H9 (cell line): ENCODE measurements at places on chromosomes 2 and 18.

DNA sequence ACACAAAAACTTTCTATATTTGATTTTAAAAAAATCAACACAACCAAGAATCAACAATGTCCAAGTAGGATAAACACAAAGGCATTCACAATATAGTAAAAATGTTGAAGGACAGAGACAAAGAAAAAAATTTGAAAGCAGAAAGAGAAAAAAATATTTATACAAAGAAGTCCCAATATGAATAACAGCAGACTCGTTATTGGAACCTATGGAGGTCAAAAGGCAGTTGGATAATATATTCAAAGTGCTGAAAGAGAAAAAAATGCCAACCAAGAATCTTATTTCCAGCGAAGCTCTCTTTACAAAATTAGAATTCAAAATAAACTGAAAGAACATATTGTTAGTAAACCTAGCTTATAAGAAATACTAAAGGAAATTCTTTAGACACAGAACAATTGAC is 859.5 kb downstream of the LRP1B start:
- H3K27me3 ChIP-seq: no peaks in the 10 kb centered on the region
- no peak overlapping the region for H3K4me3 ChIP-seq
- no peaks in the 10 kb centered on the region; the same call in 1 of the 2 replicates for H3K36me3 ChIP-seq

- peak; percentile 57 for DNase-seq
- H3K27ac ChIP-seq: no peak within 1 kb of the TSS
- no peaks in the 10 kb centered on the region for H3K4me1 ChIP-seq
- no peaks in the 10 kb centered on the region for H3K36me3 ChIP-seq
- peaks cover 91% of the 10 kb centered on the region for H3K27me3 ChIP-seq
Measured at GRCh38 chr2:218880102-218880858, at the start of gene WNT10A. Gene WNT10A, plus strand, starts transcription at chr2:218880852. Its CDS starts 144 bp downstream, at chr2:218880996.

- no peak overlapping the region for H3K4me3 ChIP-seq
- no peaks in the 10 kb centered on the region for H3K27me3 ChIP-seq
- no peak for DNase-seq
- no peaks in the 10 kb centered on the region for H3K4me1 ChIP-seq
Measured at GRCh38 chr2:203704430-203704829, 2.0 kb upstream of the CD28 start.

- 0 out of 2 replicates have a peak, but pooled peaks cover 2% of the 10 kb centered on the region for H3K36me3 ChIP-seq
- DNase-seq: no peak
- no peak overlapping the region for H3K4me3 ChIP-seq
- no peak overlapping the region for H3K27ac ChIP-seq
- no peaks in the 10 kb centered on the region for H3K27me3 ChIP-seq
Measured at GRCh38 chr18:68178921-68179320, 536.0 kb downstream of the TMX3 start.

GRCh38 chr2:113677330-113677729 is 50.3 kb downstream of the RABL2A start:
- peaks cover 5% of the 10 kb centered on the region; the same call in 1 of the 2 replicates for H3K4me1 ChIP-seq
- H3K4me3 ChIP-seq: no peak overlapping the region
- DNase-seq: no peak
- no peaks in the 10 kb centered on the region for H3K36me3 ChIP-seq

DNA sequence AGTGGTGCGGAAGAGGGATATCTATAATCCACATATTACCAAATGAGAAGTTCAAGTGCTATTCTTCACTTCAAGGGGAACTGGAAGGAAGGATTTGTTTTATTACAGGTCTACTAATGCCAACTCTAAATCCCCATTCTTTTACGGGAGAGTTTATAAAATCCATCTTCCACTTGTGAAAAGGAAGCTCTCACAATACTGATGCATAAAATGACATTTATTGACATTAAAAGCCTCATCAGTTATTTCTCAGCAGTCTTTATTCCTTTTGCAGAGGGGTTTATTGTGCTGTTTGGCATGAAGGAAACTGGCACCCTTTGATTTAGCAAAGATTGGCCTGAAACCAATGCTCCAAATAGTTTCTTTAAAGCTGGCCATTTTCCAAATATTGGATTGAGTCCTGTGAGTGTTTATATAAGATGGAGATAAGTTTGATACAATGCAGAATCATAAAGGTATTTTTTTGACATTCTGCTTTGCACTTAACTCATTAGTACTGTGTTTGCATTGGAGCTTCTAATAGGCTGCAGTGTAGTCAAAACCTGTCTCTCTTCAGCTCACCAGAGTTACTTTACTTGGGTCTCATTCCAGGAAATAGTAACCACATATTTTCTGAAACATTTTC is 26.6 kb downstream of the LRP1B start:
- no peaks in the 10 kb centered on the region for H3K27me3 ChIP-seq

GRCh38 chr2:194289712-194290346 is 1367.2 kb upstream of the SLC39A10 start:
- DNase-seq: no peak
- H3K36me3 ChIP-seq: no peaks in the 10 kb centered on the region
- no peak overlapping the region for H3K27ac ChIP-seq
- no peaks in the 10 kb centered on the region; the same call in 1 of the 2 replicates for H3K4me1 ChIP-seq
- no peak overlapping the region for H3K4me3 ChIP-seq
- H3K27me3 ChIP-seq: no peaks in the 10 kb centered on the region

GRCh38 chr18:36405611-36406010 is 108.1 kb downstream of the FHOD3 start:
- H3K27me3 ChIP-seq: no peaks in the 10 kb centered on the region
- H3K27ac ChIP-seq: no peak overlapping the region
- H3K4me1 ChIP-seq: no peaks in the 10 kb centered on the region; the same call in 1 of the 2 replicates
- no peak overlapping the region for H3K4me3 ChIP-seq
- H3K36me3 ChIP-seq: no peaks in the 10 kb centered on the region; the same call in 2 of the 3 replicates

DNA sequence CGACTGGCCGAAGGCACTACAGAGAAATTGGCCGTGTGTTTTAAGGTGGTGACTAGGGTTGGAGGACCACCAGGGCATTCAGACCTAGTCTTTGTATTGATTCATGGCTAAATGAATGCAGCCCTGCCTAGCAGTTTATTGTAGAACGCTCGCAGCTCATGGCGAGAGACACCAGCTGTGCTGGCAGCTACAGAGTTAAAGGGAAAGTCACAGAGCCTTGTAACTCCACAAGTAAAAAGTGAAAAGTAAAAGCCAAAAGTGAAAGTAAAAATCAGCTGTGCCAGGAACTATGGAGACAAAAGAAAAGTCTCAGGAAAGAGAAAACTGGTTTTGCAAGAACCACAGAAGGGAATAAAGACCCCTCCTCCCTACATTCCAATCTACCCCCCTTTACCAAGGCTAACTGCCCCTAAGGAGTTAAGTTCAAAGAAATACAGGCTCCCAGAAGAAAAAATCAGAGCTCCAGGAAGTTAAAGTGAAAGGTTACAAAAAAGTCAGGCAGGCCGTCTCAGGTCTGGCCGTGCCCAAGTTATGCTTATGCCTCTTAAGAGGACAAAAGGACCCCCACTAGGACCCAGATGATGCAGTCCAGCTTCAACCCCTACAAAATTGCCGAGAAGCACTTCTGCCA is 46.4 kb upstream of the SELENOI start:
- peaks cover 6% of the 10 kb centered on the region; the same call in 1 of the 2 replicates for H3K4me1 ChIP-seq
- H3K27ac ChIP-seq: peak overlapping the region; percentile 66

DNA sequence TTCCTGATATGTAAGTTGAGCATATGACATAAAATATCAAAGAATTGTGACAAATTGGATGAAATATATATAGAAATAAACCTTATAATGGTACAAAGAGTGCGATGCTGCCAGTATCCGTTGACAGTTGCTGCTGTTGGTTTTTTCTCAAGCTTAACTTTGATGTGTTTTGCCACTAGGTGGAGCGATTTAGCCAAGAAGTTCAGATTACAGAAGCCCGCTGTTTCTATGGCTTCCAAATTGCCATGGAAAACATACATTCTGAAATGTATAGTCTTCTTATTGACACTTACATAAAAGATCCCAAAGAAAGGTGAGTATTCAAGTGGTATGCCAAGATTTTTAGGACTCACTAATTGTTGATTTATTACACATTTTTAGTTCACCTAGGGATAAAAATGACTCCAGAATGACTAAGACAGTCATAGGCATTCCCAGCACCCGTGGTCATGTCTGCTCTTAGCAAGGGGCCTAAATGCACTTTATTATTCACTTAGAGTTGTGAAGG is 2.1 kb downstream of the RRM2 start:
- peaks cover 66% of the 10 kb centered on the region for H3K36me3 ChIP-seq
- peak overlapping the region; percentile 88 for H3K4me3 ChIP-seq
- no peaks in the 10 kb centered on the region for H3K4me1 ChIP-seq
- DNase-seq: no peak
- no peaks in the 10 kb centered on the region for H3K27me3 ChIP-seq

GRCh38 chr2:239729151-239729550 is 296.0 kb downstream of the NDUFA10 start:
- no peaks in the 10 kb centered on the region for H3K36me3 ChIP-seq
- no peaks in the 10 kb centered on the region for H3K4me1 ChIP-seq
- no peaks in the 10 kb centered on the region for H3K27me3 ChIP-seq
- no peak overlapping the region for H3K4me3 ChIP-seq

DNA sequence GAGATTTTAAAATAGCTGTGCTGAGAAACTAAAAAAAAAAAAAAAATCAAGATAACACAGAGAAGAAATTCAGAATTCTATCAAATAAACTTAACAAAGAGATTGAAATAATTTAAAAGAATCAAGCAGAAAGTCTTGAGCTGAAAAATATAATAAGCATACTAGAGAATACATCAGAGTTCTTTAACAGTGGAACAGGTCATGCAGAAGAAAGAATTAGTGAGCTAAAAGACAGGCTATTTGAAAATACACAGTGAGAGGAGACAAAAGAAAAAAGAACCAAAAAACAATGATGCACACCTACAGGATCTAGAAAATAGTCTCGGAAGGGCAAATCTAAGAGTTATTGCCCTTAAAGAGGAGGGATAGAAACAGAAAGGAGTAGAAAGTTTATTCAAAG is 548.1 kb downstream of the ADCYAP1 start:
- H3K4me1 ChIP-seq: no peaks in the 10 kb centered on the region
- DNase-seq: no peak
- H3K36me3 ChIP-seq: no peaks in the 10 kb centered on the region; the same call in 2 of the 3 replicates
- H3K27ac ChIP-seq: no peak overlapping the region

DNA sequence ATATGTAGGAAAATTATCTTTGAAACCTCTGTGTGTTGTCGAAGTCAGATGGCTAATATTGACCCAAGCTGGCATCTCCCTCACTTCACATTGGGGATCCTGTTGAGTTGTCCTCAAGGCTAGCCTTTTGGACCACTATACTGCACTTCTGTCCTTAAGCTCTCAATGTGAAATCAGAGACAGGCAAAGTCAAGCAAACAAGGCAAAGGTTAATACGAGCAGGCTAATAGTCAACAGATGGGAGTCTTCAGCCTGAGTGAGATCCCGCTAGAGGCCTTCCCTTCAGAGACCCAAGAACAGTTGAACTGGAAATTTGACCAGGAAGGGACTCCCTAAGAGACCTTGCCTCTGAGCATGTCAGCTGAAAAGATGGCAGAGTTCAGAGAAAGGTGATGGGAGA is 475.4 kb downstream of the PARD3B start:
- H3K27me3 ChIP-seq: no peaks in the 10 kb centered on the region
- H3K27ac ChIP-seq: no peak overlapping the region
- DNase-seq: no peak
- no peaks in the 10 kb centered on the region for H3K4me1 ChIP-seq

GRCh38 chr2:109419171-109419756 is 194.5 kb downstream of the SEPTIN10 start:
- H3K4me1 ChIP-seq: no peaks in the 10 kb centered on the region
- DNase-seq: no peak
- H3K27ac ChIP-seq: no peak overlapping the region
- H3K36me3 ChIP-seq: no peaks in the 10 kb centered on the region

GRCh38 chr2:20188851-20189250 is 36.1 kb downstream of the SDC1 start:
- H3K4me1 ChIP-seq: no peaks in the 10 kb centered on the region
- peak; percentile 66 for DNase-seq
- no peaks in the 10 kb centered on the region for H3K27me3 ChIP-seq
- peak overlapping the region; percentile 40; the same call in 2 of the 3 replicates for H3K4me3 ChIP-seq
- H3K36me3 ChIP-seq: no peaks in the 10 kb centered on the region

DNA sequence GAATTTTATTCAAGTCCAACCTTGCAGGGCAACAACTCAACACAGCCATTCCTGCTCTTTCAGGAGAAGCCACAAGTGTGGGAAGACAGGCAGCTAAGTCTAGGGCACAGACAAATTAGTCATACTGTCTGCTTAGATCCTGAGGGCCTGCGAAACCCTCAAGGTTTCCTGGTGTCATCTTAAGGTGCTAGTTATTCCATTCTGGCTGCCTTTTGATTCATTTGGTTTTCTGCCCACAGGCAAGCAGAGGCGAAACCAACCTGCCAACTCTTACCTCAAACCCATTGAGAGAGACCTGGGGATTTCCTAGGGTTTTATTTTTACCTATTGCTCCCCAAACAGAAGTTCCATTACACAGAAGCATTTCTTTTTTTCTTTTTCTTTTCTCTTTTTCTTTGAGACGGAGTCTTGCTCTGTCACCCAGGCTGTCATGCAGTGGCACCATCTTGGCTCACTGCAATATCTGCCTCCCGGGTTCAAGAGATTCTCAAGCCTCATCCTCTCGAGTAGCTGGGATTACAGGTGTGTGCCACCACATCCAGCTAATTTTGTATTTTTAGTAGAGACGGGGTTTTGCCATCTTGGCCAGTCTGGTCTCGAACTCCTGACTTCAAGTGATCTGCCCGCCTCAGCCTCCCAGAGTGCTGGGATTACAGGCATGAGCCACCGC is 23.7 kb upstream of the SCYGR1 start:
- H3K36me3 ChIP-seq: no peaks in the 10 kb centered on the region
- no peaks in the 10 kb centered on the region for H3K27me3 ChIP-seq
- H3K4me1 ChIP-seq: no peaks in the 10 kb centered on the region
- no peak for DNase-seq

DNA sequence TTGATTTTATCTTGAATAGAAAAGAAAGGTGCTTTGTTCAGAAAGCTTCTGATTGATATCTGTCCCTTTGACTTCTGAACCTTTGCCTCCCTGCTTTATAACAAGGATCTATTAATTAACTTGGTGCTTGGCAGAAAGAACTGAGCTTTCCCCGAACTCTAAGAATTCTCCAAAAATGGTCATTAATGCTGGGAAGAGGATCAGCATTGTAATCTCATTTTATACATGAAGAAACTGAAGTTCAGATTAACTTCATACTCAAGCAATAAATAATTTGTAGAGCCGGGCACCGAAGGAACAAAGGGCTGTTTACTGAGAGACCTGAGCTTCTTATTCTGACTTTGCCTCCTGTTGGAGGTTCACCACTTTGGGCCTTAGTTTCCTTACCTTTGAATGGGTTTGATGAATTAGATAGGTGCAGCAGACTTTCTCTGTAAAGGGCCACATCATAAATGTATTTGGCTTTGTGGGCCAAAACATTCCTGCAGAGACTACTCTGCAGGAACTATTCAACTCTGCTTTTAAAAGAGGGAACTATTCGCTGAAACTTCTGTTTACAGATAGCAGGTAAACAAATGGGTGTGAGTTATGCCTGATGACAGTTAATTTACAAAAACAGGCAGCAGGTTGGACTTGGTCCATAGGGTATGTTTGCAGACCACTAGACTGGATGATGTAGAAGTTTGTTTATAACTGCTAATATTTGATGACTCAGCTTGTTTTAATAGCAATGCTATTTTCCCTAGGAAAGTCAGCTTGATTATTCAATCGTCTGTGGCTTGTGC is 272.9 kb downstream of the TGIF1 start:
- no peak overlapping the region for H3K27ac ChIP-seq
- no peak for DNase-seq
- H3K4me3 ChIP-seq: no peak overlapping the region

GRCh38 chr2:178328037-178328436 is 122.9 kb downstream of the PRKRA start:
- no peak overlapping the region for H3K4me3 ChIP-seq
- no peaks in the 10 kb centered on the region for H3K27me3 ChIP-seq
- no peaks in the 10 kb centered on the region for H3K4me1 ChIP-seq
